ENCODE measurements at places on chromosomes 5 and 9.
A peak's percentile ranks its signal among the peaks of the same experiment; 100 is the strongest.

GRCh38 chr5:171623551-171624097, 162.0 kb upstream of the SMIM23 start:
- peak; percentile 41 for DNase-seq

DNA sequence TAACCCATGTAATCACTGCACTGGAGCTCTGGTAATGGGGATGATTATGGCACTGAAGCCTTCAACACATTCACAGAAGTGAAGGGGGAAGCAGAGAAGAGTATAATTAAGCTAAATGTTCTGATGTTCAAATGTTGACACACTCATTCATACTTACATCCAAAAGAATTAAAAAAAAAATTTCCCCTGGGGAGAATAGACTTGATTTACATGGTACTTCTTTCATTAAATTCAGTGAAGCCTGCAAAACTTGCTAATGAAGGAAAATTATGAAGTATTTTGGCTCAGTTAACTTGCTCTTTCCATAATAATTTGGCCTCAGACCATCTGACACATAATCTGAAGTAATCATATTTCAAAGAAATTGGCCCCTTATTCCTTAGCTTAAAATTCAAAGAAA, 428.8 kb downstream of the SH3GL2 start:
- DNase-seq: no peak

- DNase-seq: no peak
Measured at GRCh38 chr5:58040846-58041245, 419.0 kb downstream of the PLK2 start.

GRCh38 chr5:151750121-151750520, 8.3 kb downstream of the ATOX1 start:
- no peak for DNase-seq

- peak; percentile 60 for DNase-seq
Measured at GRCh38 chr5:147464211-147464610, 45.7 kb downstream of the DPYSL3 start.

- DNase-seq: no peak
Measured at GRCh38 chr9:98732801-98733200, 24.1 kb upstream of the GABBR2 start.

DNA sequence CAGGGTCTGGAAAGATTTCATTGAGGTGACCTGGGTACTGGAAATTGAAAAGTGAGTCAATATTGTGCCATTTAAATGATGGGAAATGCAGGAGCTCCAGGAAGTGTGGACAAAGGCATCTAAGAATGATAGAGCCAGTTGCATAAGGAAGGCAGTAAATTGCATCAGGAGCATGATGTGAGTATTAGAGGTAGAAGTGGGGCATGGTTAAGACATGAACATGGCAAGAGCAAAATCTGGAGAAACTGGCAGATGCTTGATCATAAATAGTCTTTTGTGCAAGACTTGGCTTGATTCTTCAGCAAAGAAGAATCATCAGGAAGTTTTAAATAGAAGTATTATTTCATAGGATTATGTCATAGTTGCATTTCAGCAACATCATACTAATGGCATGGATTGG, 157.4 kb upstream of the PUM3 start:
- no peak for DNase-seq

DNA sequence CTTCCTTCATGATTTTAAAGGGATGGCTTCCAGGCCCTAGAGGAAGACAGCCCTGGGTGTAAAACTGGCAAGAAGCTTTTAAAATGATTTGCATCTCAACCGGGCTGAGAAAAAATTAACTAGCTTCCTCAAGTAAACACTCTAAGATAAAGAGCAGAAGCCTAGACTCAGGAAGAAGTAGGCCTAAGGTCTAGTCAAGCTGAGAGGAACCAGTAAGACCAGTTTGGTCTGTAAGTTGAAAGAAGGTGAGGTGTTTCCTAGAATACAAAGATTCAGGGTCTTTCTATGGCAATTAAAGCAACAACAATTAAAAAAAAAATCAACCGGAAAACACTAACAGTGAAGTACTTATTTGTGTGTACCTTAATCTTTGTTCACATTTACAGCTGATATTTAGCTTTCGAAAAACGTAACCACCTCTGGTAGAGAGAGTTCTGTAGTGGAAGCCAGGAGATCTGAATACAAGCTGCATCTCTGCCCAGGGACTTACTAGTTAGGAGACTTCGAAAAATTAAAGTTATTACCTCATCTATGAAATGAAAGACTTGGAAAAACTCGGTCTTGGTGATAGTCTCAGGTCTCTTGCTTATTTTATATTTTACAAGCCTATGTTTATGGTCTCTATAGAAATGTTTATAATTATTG, 75.7 kb downstream of the TUSC1 start:
- peak; percentile 12 for DNase-seq

DNA sequence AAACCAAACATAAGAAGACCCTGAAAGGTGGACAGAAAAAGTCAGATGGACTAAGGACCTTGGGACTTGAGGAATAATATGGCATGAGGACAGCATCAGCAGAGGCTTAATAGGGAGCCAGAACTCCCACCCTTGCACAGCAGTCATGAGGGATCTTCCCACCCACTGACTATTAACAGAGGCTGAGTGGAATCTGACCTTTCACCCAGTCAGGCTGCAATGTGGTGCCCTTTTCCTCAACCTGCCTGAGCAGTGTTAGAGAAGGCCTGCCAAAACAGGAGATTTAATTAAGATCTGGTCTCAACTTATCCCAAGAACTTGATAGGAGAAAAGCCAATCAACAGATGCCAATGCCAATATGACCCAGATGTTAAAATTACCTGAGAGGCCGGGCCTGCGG, 481.9 kb downstream of the KDM4C start:
- DNase-seq: no peak

DNA sequence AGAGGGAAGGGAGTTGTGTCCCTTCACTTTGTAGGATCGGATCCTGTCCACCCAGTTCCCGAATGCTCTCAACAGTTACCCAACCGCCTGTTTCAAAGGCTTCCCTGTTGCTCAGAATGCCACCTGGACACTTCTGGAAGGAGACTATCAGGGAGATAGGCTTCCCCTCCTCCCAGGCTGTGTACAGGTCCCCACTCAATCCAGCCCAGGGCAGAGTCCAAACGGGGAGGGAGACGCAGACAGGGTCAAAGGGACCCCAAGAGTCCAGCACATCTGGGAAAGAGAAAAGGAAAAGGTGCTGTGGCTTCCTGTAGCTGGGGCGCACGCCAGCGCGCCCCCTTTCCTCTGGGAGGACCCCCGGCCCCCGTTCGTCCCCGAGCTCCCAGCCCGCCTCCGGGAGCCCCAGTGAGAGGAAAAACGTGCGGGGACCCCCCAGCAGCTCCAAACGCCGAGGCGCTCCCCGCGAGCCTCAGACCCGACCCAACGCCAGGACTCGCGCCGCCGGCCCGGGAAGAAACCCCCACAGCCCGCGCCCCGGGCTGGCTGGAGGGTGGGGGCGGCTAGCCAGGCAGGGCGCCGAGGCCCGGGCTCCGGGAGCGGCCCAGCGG, 640 bp downstream of the SURF4 start:
- peak; percentile 88 for DNase-seq
